ENCODE measurements at places on chromosomes 6 and 20.

GRCh38 chr6:37576336-37576737, 76.6 kb upstream of the CCDC167 start:
- DNase-seq = no peak

DNA sequence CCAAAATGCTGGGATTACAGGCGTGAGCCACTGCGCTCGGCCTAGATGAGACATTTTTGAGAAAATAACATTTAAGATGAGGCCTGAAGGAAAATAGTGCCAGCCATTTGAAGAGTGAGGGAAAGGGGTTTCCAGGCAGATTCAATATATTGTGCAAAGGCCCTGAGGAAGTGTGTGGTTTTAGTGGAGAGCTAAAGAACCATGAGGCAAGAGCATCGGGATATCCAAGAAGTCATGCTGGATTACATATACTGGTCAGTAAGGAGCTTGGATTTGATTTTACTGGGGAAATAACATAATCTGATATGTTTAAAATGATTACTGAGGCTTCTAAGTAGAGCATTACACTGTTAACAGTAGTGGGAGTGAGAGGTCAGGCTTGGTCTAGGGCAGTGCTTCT, 47.0 kb downstream of the CARMIL1 start:
- no peak for DNase-seq

DNA sequence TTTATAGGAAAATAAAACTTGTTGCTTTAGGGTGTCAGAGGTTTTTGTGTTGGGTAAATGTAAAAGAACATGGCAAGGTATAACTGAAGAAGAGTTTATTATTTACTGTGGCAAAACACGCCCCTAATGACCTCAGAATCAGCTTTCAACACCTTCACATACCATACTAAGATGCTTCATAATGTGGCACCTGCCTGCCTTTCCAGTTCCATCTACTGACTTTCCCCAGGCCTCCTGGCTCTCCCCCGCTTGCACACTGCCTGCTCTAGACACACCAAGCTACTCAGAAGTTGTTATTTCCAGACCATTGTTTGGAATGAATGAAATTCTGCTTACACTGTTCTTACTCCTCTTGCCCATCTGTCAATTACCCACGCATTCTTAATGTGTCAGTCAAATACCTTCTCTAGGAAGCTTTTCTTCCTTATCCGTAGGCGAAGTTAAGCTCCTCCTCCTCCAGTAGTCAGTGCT, 1.8 kb downstream of the TIAM2 start:
- no peak for DNase-seq

GRCh38 chr6:52617087-52617486, 40.2 kb upstream of the TRAM2 start:
- DNase-seq = no peak

GRCh38 chr6:134196568-134197193, 121.2 kb downstream of the SGK1 start:
- DNase-seq = no peak

DNA sequence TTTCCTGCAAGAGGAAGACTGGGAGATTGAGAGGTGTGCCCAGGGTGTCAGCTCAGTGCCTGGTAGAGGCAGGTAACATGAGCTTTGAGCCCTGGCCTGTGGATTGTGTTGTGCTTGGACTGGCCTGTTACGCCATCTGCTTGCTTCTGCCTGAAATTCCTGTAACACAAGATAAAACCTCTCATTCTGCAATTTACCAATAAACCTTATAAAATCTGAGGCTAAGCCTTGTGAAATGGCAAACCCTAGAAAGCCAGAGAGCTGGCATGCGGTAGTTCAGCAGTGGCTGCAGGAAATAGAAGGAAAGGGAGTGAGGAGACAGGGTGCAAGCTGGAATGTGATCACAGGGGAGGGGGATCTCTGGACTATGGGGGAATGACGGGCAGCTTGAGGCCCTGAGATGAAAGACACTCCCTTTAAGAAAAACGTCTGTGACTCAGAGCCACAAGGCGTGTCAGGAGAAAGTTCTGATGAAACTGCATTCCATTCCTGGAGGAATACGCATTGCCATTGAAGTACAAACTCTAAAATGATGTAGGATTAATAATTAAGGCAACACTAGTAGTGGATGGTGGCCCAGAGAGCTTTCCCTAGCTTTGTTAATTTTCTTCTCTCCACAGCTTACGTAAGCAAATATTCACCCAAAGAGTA, 26.3 kb upstream of the TFAP2A start:
- DNase-seq = no peak

DNA sequence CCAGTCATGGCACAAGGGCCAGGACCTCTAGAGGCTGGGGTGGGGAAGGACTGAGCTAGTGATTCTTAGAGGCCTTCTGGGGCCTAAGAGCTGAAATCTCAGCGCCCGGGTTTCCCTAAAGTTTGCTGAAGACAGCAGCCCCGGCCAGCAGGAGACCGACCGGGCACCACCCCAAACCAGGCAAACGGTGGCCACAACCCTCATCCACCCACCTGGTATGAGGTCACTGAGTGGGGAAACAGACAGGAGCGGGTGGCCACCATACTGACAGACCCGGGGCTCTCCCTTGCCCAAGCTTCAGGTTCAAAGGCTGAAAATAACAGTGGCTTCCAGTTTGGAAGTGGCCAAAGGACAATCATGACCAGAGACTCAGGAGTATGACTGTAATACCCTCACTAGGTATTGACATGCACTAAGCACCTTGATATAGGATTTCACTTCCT, 35.0 kb upstream of the ID1 start:
- no peak for DNase-seq

DNA sequence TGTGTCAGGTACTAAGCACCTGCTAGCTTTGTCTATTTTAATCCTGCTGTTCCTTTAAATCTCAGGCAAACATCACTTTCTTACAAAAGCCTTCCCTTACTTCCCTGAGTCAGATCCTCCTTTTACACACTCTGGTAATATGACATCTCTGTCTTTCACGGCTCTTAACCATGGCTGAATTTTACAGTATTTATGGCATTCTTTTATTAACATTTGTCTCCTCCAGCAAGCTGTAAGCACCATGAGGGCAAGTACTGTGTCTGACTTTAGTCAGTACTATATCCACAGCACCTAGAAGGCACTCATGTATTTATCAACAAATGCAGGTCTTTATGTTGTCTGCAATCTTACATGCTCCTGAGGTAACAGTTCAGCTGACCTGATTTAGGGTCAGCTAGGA, 33.7 kb upstream of the HBS1L start:
- DNase-seq = no peak

- DNase-seq = no peak
Observed at GRCh38 chr6:154805288-154805911, 72.2 kb downstream of the SCAF8 start.

GRCh38 chr6:138580040-138580439, 80.7 kb upstream of the NHSL1 start:
- DNase-seq = no peak

DNA sequence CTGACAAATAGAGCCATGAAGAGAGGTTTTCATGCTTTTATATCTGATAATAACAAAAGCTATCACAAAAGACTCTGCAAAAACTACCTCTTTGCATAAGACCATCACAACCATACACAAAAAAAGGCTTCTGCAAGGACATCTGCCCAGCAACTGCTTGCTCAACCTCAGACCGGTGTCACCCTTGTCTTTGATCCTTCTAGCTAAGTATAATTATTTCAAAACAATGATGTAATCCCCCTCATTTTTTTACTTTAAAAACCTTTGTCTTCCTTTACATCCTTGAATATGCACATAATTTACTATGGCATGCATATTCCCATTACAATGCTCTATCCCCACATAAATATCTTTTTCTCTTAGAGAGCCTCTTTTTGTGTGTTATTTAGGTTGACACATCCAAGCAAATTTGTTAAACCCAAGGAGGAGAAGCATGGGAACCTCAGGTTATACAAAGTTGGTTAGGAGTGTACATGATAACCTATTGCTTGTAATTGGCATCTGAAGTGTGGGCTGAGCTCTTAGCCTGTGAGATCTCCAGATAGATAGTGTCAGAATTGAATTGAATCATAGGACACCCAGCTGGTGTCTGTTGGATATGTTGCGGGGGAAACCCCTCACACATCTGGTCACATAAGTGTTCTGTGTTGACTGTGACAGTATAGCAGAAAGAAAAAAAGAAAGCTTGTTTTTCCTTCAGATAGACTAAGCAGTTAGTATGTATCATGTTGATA, 20.7 kb upstream of the CGA start:
- DNase-seq = no peak

DNA sequence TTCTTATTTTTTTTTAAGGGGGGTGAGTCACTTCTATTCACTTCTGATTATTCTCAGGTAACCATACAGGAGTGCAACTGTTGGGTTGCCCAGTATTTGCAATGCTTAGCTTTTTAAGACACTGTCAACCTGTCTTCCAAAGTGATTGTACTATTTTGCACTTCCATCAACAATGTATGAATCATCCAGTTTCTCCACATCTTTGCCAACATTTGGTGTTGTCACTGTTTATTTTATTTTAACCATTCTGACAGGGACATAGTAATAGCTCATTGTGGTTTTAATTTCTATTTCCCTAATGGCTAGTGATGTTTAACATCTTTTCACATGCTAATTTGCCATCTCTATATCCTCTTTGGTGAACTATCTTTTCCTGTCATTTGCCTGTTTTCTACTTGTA, 1.4 kb upstream of the SLC13A3 start:
- no peak for DNase-seq
